Endodermal cell (in vitro differentiated cells): ENCODE measurements at places on chromosomes 7 and 10. TPM values are rescaled to one million over a fixed set of nuclear protein-coding genes. Genes with fewer than 3 reads are reported as not detected.
A peak's percentile ranks its signal among the peaks of the same experiment; 100 is the strongest.

- no peaks in the 10 kb centered on the region for H3K27me3 ChIP-seq
- H3K4me3 ChIP-seq, result no peak overlapping the region
- H3K36me3 ChIP-seq, result peaks cover 39% of the 10 kb centered on the region
Measured at GRCh38 chr10:100982916-100983830, 4.1 kb downstream of the MRPL43 start.

DNA sequence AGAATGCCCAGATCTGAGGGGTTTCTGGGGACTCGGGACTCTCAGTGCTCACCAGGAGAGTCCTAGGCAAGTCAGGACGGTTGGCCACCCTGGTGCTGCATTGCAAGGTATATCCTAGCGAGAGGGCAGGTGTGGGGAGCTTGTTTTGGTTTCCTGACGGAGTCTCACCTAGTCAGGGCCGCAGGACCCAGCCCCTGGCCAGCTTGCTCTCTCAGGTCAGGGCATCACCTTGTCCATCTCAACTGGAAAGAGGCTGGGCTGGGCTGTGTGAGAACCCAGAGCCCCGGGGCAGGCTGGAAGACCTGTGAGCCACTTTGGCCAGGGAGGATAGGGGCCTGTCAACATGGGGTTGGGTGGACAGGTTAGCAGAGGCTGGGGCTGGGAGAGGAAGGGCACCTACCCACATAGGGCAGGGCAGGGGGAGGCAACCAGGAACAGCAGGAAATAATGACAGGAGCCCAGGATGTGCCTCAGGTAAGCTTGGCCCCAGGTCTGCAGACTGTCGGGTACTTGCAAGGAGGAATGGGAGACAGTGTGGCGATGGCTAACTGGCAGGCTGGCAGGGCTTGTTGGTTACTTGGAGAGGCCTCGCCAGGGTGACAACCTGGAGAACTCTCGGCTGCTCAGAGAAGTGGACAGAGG is 31.5 kb downstream of the DNAJB12 start:
- peaks cover 14% of the 10 kb centered on the region for H3K4me1 ChIP-seq
- no peak overlapping the region for H3K27ac ChIP-seq
- H3K4me3 ChIP-seq, result no peak overlapping the region

- H3K36me3 ChIP-seq, result no peaks in the 10 kb centered on the region
- peak; percentile 91 for DNase-seq
- H3K4me1 ChIP-seq, result no peaks in the 10 kb centered on the region
- H3K27ac ChIP-seq, result no peak overlapping the region
Measured at GRCh38 chr10:86203162-86203905, 163.3 kb downstream of the GRID1 start.

DNA sequence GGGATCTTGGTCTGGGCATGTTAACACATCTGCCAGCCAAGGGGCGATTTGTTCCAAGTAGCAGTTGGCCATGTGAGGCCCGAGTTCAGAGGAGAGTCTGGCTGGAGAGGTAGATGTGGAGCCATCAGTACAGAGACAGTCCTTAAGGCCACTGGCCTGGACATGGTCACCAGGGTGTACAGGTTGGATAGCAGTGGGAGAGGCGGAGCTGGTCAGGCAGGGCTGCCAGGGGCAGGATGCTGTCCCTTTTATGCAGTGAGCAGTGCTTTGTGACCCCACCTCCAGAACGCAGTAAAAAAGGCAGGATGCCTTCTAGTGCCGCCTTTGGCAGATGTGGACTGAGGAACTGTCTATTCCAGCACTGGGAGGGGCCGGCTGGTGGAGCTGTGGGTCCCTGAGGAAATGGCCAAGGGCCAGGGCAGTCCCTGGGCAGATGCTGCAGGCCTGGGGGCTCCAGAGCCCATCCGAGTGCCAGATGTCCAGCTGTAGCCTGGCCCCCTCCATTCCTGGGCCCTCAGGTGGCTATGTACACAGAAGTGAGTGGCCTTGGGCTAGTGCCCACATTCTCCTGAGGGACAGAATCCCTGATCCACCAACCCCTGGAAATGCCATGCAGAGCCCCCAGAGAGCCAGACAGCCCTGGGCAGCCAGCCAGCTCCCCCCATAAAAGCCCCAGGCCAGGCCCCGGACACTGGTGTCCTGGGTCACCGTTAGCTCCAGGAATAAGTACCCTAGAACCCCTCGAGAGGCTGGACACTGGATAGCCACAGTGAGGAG is 17.2 kb upstream of the MYL7 start:
- no peaks in the 10 kb centered on the region for H3K36me3 ChIP-seq
- peak; percentile 37 for DNase-seq
- no peaks in the 10 kb centered on the region for H3K4me1 ChIP-seq
- H3K27me3 ChIP-seq, result no peaks in the 10 kb centered on the region
- H3K27ac ChIP-seq, result no peak overlapping the region
- no peak overlapping the region for H3K4me3 ChIP-seq

GRCh38 chr7:157523371-157523765 is 186.6 kb downstream of the DNAJB6 start:
- no peak overlapping the region for H3K27ac ChIP-seq
- no peaks in the 10 kb centered on the region for H3K27me3 ChIP-seq
- no peaks in the 10 kb centered on the region for H3K4me1 ChIP-seq
- no peaks in the 10 kb centered on the region for H3K36me3 ChIP-seq
- H3K4me3 ChIP-seq, result no peak overlapping the region
- peak; percentile 30 for DNase-seq

DNA sequence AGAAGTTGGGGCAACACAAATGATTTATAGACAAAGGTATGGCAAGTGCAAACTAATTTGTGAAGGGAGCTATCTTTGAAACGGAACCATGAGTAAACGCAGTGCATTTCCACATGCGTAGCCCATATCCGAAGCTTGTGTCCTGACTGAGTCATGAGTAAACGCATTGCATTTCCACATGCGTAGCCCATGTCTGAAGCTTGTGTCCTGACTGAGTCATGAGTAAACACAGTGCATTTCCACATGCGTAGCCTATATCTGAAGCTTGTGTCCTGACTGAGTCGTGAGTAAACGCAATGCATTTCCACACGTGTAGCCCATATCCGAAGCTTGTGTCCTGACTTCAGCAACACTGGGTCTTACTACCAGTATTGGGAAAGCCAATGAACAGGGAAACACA is 95.0 kb downstream of the CELF2 start:
- no peak overlapping the region for H3K27ac ChIP-seq
- DNase-seq, result no peak
- H3K4me3 ChIP-seq, result no peak overlapping the region
- H3K27me3 ChIP-seq, result no peaks in the 10 kb centered on the region

DNA sequence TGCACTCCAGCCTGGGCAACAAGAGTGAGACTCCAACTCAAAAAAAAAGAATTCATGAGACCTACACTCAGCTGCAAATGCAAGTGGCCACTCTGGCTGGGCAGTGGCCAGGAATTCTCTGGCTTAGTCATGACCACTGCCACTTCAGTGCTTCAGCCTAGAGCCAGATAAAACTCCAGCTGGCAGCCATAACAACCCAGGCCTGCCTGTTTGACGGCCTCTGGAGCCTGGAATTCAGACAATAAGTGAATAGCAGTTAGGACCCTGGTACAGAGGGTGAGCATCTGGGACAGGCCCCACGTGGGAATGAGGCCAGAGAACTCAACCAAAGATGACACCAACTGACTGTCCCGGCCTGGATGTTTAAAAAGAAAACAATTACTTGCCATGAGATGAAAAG is 18.9 kb downstream of the RCC1L start:
- H3K27me3 ChIP-seq, result no peaks in the 10 kb centered on the region
- no peak overlapping the region for H3K27ac ChIP-seq
- H3K36me3 ChIP-seq, result peaks cover 84% of the 10 kb centered on the region
- H3K4me3 ChIP-seq, result no peak overlapping the region
- no peaks in the 10 kb centered on the region for H3K4me1 ChIP-seq
- DNase-seq, result no peak

DNA sequence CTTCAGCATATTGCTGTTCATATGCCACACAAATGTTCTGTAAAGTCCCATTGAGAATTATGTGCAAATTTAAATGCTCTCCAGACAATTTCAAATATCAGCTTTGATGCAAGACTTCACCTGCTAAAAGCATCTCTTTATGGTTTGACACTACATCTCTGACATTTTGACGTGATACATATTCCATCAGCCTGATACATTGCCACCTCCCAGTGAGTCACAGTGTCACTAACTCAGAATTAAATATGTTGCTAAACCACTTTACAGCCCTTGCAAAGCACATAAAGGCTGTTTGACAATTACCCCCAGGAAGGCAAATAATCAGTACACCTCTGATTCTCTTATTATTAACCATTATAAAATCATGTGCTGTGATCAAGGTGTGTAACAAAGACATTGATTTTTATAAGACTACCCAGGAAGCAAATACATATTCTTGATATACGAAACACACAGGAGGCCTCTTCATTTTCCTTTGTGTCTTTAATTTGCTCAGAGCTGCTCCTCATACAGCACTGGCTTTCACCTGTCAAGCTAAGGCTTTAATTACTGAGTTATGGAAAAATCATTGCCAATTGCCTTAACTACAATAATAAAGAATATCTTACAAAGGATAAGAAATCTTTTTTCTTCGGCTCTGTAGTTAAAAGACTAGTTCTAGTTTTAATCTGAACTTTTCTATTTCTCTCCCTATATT is 547.5 kb upstream of the C7orf33 start:
- DNase-seq, result no peak
- H3K36me3 ChIP-seq, result no peaks in the 10 kb centered on the region
- H3K4me1 ChIP-seq, result no peaks in the 10 kb centered on the region
- H3K27me3 ChIP-seq, result no peaks in the 10 kb centered on the region

DNA sequence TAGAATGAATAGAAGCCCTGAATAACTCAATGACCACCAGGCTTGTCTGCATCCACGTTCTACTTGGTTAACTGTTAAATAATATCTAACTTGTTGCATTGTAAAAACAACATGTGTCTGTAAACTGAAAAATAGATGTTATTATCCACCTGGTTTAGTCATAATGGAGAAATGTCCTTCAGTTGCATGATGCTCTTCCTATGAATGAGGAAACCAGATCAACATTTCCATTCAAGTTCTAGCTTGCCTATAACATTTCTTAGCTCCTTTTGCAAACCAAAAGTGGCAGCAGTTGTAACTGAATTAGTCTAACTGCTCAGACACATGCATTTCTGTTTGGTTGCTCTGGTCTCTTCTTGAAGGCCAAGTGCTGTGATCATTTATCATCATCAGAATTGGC is 62.9 kb upstream of the BET1 start:
- H3K27me3 ChIP-seq, result peaks cover 7% of the 10 kb centered on the region
- no peak overlapping the region for H3K4me3 ChIP-seq
- H3K27ac ChIP-seq, result no peak overlapping the region
- no peaks in the 10 kb centered on the region for H3K36me3 ChIP-seq

GRCh38 chr10:37906382-37906781 is 49.0 kb upstream of the ZNF248 start:
- H3K4me1 ChIP-seq, result no peaks in the 10 kb centered on the region
- DNase-seq, result no peak
- no peaks in the 10 kb centered on the region for H3K36me3 ChIP-seq
- no peak overlapping the region for H3K27ac ChIP-seq

- no peak for DNase-seq
- no peaks in the 10 kb centered on the region for H3K4me1 ChIP-seq
- H3K27me3 ChIP-seq, result no peaks in the 10 kb centered on the region
- H3K27ac ChIP-seq, result no peak overlapping the region
Measured at GRCh38 chr10:52261362-52261761, 52.7 kb upstream of the DKK1 start.

DNA sequence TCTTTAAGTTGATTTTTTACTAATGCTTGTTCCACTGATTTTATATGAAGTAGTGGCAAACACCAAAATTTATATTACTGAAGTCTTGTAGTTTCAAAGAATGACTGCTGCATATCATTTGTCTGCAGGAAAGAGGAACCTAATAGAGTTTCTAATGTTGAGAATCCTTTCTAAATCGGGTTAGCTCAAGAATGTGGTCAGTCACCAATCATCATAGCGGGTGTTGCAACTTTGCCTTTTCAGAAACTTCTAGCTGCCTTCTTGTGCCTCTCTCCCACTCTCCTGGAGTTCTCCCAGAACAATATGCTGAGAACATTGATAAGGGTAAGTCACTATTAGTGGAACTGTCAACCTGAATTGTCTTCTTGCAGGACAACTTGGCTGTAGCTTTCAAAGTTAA is 524.8 kb upstream of the SORCS1 start:
- H3K4me1 ChIP-seq, result no peaks in the 10 kb centered on the region
- H3K27me3 ChIP-seq, result no peaks in the 10 kb centered on the region
- H3K27ac ChIP-seq, result no peak overlapping the region
- DNase-seq, result no peak

GRCh38 chr10:70970830-70971229 is 82.5 kb upstream of the PCBD1 start:
- peak; percentile 67 for DNase-seq
- no peaks in the 10 kb centered on the region for H3K4me1 ChIP-seq
- no peak overlapping the region for H3K4me3 ChIP-seq
- no peaks in the 10 kb centered on the region for H3K36me3 ChIP-seq

GRCh38 chr7:101465576-101466196 is 103.0 kb downstream of the COL26A1 start:
- DNase-seq, result no peak
- H3K4me3 ChIP-seq, result no peak overlapping the region
- H3K27me3 ChIP-seq, result no peaks in the 10 kb centered on the region
- no peaks in the 10 kb centered on the region for H3K4me1 ChIP-seq
- no peaks in the 10 kb centered on the region for H3K36me3 ChIP-seq

Gene SPDYE5
- not detected in 2 replicates for total RNA-seq

Gene CALML5
- not detected in 3 replicates for total RNA-seq

Gene ZEB1
- total RNA-seq, result 0.72 and 0.84 TPM in 2 replicates

Gene ZNF425
- 2.6 and 2.7 TPM in 2 replicates for total RNA-seq

Gene FAM131B
- 3.6 and 5.4 TPM in 2 replicates for total RNA-seq

Gene ANKRD2
- total RNA-seq, result not detected in 3 replicates

Gene SLC16A12
- total RNA-seq, result 0.15 to 0.33 TPM (median 0.21 TPM) in 3 replicates

Gene OPN1SW
- total RNA-seq, result 0.45 TPM in 1 of 3 replicates, not detected in the others

Gene NPY4R
- 0.14 and 0.24 TPM in 2 replicates for total RNA-seq

Gene FGFBP3
- 3.3 to 5.2 TPM (median 4.3 TPM) in 3 replicates for total RNA-seq

Gene TMEM130
- 0.15 and 0.45 TPM in 2 replicates for total RNA-seq
